ENCODE measurements at places on chromosomes 7 and 10.

DNA sequence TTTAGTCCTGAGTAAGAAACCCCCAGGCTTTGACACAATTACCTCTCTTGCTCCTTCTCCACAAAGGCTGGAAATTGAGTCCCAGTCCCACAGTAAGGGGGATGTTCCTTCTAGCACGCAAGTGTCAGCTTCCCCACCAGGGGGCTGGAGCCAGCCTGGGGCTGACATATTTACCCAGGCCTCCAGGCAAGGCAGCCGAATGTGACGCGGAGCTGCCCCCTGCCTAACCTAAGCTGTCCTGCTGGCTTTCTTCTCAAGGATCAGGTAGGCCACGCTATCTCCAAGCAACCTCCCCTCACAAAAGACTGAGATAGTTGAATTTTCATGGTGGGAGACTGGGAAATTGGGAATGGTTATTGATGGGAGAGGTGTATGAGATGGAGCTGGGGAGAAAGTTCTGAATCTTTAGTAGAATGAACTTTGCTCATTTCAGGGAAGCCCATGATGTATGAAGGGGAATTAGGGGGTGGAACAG lies 19.2 kb upstream of the BMPER start:
- no peak for DNase-seq

GRCh38 chr10:93995598-93996271 lies 2.0 kb downstream of the PLCE1 start:
- DNase-seq = no peak

- no peak for DNase-seq
Measured at GRCh38 chr7:92598310-92598981, 8.3 kb upstream of the FAM133B start.

- DNase-seq = no peak
Measured at GRCh38 chr10:58943256-58943890, 233.1 kb upstream of the PHYHIPL start.

DNA sequence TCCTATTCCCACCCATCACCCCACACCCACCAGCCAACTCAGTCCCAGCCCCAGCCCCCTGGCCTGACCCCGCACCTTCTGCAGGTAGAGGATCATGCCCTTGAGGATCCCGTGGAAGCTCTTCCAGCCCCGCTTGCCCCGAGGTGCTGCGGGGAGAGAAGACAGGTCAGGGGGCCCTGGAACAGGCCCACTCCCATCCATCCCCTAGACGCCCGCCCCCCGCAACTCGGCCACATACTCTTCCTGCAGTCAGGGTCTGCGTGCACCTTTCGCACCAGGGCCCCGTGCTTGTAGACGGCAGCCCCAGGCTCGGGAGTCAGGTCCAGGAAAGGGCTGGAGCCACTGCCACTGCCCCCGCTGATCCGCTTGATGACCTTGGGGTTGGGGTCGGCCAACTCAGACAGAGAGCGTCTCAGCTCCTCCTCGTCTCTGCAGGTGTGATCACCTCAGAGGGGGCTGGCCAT lies 9.6 kb downstream of the NFKB2 start:
- DNase-seq = no peak

DNA sequence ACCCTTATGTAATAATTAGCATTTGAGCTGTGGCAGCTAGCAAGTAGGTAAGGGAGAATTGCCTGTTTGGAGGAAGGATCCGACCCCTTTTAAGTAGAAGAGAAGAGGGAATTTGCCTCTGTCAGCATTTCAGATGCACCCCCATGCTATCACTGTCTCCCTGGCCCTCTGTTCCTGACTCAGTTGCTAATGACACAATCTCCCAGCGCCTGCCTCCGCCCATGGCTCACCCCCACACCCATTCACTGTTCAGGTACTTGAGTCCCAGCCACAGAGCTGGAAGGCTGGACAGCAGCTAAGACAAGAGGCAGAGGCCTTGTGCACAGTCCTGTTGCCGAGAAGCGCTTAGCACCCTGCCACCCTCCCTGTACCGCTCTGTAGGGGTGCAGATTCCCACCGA lies 512.3 kb upstream of the GALNT17 start:
- DNase-seq = no peak

DNA sequence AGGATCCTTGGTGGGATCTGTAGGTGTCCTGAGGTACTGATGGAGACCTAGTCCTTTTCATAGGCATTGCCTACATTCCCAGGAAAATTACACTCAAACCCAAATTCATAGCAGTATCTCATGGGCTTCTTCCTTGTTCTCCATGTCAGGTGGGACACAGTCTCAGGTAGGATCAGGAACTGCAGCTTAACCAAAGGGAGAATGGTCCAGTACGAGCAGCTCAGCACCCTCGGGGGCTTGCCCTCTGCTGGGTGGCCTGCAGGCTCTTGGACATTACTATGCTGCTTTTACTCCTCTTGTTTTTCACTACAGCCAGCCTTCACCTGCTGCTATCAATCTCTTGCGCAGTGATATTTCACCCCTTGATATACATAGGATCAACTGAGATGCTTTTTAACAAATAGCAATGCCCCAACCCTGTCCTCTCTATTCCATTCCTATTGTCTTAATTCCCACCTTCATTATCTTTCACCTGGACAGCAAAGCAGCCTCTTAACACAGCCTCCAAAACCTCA lies 28.6 kb downstream of the PLA2G12B start:
- no peak for DNase-seq

DNA sequence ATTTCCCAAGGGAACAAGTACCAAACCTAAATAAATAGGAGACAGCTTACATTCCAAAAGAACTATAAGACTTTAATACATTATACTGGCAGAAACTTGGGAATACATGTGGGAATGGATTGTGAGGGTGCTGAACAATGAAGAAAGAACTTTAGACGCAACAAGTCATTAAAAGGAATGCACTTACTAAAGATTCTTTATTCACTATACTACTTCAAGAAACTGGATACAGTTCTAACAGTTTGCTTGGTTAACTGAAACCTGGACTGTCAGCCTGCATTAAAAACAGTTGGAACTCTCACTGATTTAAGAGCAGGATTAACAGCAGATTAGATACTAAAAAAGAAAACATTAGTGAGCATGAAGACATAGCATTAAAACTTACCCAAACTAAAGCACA lies 12.0 kb downstream of the CACUL1 start:
- no peak for DNase-seq

DNA sequence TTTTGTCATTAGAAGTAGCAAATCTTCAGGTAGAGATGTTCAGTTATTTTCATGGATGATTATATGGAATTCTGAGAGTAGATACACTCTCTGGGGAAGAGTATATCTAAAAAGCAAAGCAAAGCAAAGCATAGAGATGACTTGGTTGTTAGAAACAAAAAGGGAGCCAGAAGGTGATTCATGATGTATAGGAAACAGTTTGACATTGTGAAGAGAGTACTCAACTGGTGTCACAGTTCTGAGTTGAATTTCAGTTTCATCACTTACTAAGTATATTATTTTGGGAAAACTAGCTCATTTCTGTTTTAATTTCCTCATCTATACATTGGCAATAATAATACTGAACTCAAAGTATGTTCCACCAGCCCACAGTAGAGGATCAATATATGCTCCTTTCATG lies 86.8 kb downstream of the SEMA3C start:
- no peak for DNase-seq

GRCh38 chr10:123558651-123559050 lies 107.5 kb upstream of the GPR26 start:
- DNase-seq = no peak

DNA sequence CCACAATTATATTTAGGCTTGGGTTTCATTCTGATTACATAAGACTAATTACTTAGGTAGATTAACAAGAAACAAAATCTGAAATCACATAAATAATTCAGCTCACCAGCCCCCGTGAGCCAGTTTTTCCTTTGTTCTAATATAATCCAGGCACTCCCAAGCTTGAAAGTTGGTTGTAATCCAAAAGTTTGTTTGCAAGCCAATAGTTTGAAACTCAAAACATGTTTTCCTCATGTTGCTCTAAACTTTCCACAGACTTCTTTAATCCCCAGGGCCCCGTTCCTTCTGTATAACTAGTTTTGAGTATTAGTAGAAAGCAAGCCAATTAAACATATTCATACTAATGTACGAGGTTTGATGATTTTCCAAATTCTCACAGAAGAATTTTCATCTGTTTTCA lies 56.1 kb downstream of the SP8 start:
- no peak for DNase-seq

DNA sequence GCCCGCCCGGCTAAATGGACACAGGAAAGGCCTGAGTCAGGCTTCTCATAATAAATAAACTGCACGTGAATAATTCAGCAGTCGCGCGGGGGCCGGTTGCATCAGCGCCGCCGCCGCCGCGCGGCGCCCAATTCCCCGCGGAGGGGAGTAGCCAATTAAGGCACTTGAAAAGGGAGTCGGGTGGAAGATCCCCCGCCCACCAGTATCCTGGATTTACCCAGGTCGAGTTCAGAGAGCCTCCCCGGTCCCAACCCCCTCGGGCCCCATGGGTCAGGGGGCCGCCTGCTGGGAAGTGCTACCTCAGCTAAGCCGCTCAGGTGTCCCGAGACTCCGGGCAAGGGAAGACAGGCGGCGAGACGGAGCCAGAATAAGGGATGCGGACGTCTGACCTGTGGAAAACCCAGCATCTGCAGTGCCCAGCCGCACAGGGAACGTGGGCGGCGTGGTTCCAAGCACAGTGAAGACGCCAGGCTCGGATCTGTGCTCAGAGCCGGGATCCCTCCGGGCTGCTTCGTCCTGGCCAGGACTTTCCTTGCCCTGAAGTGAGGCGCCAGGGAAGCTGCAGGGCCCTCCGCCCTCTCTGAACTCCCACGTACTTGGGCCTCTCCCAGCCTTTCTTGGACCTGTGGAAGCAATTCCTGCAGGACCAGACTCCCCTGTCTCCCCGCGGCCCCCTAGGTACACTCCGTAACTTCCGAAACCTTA lies 7.3 kb upstream of the LBX1 start:
- DNase-seq = no peak

DNA sequence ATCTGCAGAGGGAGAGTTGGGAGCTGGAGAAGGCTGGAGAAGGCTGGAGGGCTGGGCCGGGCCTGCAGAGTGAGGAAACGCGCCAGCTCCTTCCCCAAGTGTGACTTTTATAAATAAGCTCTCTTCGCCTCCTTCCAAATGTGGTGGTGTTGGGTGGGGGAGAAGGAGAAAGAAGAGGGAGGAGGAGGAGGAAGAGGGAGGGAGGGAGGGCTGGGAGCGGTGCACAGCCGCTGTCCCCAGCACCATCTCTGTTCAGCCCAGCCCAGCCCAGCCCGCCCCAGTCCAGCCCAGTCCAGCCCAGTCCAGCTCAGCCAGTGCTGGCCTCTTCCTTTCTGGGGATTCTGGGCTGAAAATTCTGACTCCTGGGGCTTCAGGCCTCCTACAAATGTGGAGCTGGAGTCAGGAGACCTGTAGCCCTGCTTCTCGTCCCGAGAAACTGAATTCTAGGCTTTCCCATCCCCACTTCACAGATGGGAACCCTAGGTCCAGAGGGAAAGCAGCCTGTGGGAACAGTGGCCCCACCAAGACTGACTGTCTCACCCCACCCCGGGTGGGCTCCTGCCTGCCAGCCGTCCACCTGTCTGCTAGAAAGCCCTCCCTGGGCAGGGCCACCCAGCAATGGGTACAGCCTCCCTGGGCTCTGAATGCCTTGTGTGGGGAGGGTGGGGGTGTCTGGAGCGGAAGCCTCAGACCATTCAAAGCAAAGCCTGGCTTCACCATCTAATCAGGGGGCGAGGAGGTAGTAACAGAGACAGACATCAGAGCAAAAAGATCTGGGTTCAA lies 2.3 kb downstream of the STX1A start:
- DNase-seq = no peak

DNA sequence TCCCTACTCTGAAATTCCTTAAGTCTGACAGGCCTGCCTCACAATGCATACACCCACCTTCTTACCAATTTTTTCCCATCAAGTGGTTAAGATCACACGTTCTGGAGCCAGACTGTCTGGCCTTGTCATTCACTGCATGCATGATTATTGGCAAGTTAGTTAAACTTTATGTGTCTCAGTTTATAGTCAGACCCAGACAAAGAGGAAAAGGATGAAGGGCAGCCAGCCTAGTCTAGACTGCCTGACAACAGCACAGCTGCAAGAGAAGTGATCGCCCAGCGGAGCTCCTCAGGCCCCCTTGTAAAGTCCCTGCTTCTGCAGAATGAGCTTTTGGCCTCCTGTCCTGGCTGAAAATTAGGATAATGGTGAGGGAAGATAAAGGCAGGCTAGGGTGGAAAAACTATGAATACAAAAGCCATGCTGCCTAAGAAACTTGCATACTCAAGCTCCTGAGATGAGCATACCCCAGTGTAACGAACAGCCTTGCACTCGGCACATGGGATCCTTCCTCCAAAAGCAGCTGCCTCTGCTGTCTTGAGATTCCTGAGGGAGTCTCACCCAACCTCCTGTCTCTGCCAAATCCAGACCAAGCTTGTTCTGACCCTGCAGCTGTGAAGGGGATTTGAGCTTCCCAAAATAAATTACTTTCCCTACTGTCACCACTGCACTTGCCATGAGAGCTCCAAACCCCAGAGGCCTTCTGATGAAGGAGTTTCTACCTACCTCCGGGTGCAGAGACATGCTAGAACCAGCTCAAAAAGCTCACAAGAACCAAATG lies 26.7 kb upstream of the MRLN start:
- DNase-seq = no peak

DNA sequence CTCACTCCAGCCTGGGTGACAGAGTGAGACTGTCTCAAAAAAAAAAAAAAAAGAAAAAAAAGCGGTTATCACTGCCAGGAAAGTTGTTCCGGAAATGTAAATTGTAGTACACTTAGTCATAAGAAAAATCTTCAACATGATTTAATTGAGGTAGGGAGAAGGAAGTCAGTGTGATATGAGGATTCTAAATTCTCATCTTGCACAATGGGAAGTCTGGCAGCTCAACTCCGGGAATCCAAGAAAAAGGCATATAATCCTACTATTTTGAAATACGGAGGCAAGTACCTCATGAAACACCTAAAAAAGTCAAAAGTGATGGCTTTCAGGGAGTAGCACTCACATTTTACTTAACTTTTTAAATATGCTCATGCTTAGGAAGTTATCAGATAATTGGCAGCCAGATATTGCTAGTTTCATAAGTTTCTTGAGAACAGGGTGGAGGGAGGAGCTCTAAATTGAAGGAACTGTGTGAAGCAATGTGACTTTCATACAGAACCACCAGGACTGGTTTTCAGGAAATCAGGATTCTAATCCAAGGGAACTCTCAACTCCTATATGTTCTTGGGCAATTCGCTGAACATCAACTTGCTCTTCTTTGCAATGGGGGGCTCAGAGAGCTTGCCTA lies 2.7 kb upstream of the C7orf25 start:
- no peak for DNase-seq

GRCh38 chr10:44306147-44306710 lies 78.7 kb downstream of the CXCL12 start:
- DNase-seq = no peak

GRCh38 chr10:90746829-90747228 lies 111.0 kb downstream of the HTR7 start:
- no peak for DNase-seq

GRCh38 chr7:103714376-103714927 lies 268.4 kb upstream of the SLC26A5 start:
- DNase-seq = no peak
